Testis (tissue), 5 donors: ENCODE measurements at places on chromosomes 7 and 10. TPM values are rescaled to one million over a fixed set of nuclear protein-coding genes. Genes with fewer than 3 reads are reported as not detected.

Gene ANXA8
- 2.5 TPM for total RNA-seq

- H3K4me1 ChIP-seq: peaks cover 40% of the 10 kb centered on the region
- no peak overlapping the region for H3K27ac ChIP-seq
- peak; percentile 54 for DNase-seq
- H3K27me3 ChIP-seq: no peaks in the 10 kb centered on the region
- H3K4me3 ChIP-seq: no peak overlapping the region
Observed at GRCh38 chr7:35691827-35692307, 3.1 kb downstream of the HERPUD2 start.

GRCh38 chr10:119243488-119243887 is 36.1 kb downstream of the GRK5 start:
- H3K36me3 ChIP-seq: no peaks in the 10 kb centered on the region
- no peaks in the 10 kb centered on the region for H3K27me3 ChIP-seq
- H3K4me1 ChIP-seq: no peaks in the 10 kb centered on the region
- H3K4me3 ChIP-seq: no peak overlapping the region
- no peak for DNase-seq

GRCh38 chr7:21869785-21870402 is 75.8 kb downstream of the CDCA7L start:
- no peak overlapping the region for H3K27ac ChIP-seq
- no peaks in the 10 kb centered on the region for H3K36me3 ChIP-seq
- H3K4me1 ChIP-seq: no peaks in the 10 kb centered on the region
- H3K27me3 ChIP-seq: no peaks in the 10 kb centered on the region
- DNase-seq: no peak

DNA sequence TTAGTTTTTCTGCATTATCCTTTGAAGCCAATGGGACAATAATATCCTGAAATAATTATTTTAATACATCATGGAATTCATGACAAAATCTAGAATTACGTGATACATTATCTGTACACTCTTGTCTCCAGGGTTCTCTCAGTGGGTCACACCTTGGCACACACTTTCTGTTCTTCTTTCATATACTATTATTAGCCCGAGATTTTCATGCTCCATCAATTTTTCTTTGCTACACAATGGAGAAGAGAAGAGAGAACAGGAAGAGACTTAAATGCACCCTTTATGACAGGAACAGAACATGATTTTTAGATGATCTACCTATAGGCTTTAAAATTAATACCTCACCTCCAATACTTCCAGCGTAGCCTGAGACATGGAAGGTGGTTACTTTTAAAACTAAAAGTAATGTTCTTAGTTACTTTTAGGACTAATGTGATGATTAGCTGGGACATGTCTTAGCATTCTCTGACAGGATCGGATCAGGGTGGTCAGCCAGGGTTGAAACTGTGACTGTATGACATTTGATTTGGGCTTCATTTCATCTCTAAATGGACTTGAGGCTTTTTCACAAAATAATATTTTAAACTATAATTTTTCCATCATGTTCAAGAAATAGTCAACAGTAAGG is 148.2 kb upstream of the WNT16 start:
- H3K4me1 ChIP-seq: no peaks in the 10 kb centered on the region
- no peak for DNase-seq
- H3K36me3 ChIP-seq: no peaks in the 10 kb centered on the region
- H3K27me3 ChIP-seq: no peaks in the 10 kb centered on the region

- no peak overlapping the region for H3K4me3 ChIP-seq
- no peak for DNase-seq
- H3K36me3 ChIP-seq: no peaks in the 10 kb centered on the region
Observed at GRCh38 chr10:52636874-52637273, 135.7 kb downstream of the MBL2 start.

Gene TMEM225B
- 62.1 TPM for total RNA-seq

- no peaks in the 10 kb centered on the region for H3K36me3 ChIP-seq
- no peak for DNase-seq
- no peak overlapping the region for H3K4me3 ChIP-seq
- no peaks in the 10 kb centered on the region for H3K27me3 ChIP-seq
- no peaks in the 10 kb centered on the region for H3K4me1 ChIP-seq
- no peak overlapping the region for H3K27ac ChIP-seq
Observed at GRCh38 chr7:122103064-122103463, 41.0 kb downstream of the AASS start.

DNA sequence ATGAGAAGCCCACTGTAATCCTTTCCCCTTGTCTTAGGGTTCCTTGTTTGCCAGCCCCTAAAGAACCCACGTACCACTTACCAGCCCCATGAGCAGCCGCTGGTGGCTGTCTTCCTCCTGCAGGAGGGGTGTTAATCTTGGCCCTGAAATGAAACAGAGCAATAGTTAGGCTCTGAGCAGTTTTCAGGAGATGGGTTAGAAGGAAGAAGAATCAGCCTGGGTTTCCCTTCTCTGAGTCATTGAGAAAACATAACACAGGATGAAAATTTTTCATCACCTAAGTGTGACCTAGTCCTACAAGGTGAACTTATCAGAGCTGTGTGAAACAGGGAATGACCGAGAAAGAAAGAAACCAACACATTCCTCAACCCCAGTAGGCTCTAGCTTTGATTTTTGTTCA is 90.0 kb downstream of the GSAP start:
- H3K4me1 ChIP-seq: peaks cover 20% of the 10 kb centered on the region
- no peak for DNase-seq

Gene MINDY3
- total RNA-seq: 39.8 TPM

Gene NOLC1
- 63.8 TPM for total RNA-seq

DNA sequence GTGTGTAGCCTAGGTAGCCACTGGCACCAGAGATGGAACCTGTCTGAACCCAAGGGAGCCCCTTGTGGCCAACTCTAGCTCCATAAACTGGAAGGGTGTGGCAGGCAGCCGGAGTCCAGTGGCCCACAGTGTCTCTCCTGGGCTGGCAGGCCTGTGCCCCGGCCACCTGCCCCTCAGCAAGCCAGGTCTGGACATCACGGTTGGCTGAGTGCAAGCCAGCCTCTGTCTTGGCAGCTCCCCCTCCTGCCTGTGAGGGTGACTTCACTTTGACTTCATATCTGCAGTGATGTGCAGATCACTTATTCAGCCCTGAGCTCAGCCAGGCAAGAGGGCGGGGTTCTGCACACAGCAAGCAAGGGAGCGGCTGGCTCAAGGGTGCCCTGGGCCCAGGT is 1.3 kb upstream of the RET start:
- H3K36me3 ChIP-seq: no peaks in the 10 kb centered on the region
- no peak overlapping the region for H3K4me3 ChIP-seq
- H3K27me3 ChIP-seq: no peaks in the 10 kb centered on the region
- no peak for DNase-seq
- no peaks in the 10 kb centered on the region for H3K4me1 ChIP-seq

DNA sequence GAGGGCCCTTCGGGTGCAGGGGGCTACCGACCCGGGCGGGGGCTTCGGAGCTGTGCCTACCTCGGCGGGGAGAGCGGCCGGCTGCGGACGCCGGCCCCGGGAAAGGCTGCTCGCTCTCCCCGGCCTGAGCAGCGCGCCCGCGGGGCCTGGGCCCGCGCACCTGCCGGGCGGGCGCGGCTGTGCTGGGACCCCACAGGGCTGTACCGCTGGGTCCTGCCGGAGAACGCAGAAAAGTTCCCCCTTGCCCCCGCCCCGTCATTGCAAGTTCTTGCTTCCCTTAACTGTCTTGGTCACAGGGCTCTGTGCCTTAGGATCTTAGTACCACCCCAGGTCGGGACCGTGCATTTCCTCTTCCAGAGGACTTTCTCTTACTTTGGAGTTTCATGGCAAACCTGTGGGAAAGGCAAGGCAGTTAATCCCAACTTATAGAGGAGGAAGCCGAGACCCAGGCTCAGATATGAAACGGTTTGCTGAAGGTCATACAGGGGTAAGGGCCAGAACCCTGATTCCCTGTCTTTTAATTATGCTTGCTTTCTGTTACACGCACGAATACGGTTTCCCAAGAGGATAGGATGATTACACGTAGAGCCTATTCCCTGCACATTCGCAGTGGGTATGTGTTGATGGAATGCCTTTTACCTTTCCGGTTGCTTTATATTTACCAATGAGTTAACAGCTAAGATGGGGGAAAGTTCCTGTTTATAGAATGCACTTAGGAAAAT is 652 bp downstream of the PCGF5 start:
- H3K4me3 ChIP-seq: peak overlapping the region; percentile 94
- no peaks in the 10 kb centered on the region for H3K36me3 ChIP-seq
- no peaks in the 10 kb centered on the region for H3K27me3 ChIP-seq
- H3K4me1 ChIP-seq: no peaks in the 10 kb centered on the region

- no peak overlapping the region for H3K27ac ChIP-seq
- no peaks in the 10 kb centered on the region for H3K4me1 ChIP-seq
- no peak for DNase-seq
- no peak overlapping the region for H3K4me3 ChIP-seq
- H3K27me3 ChIP-seq: no peaks in the 10 kb centered on the region
Observed at GRCh38 chr7:25907731-25908130, 244.3 kb upstream of the NFE2L3 start.

GRCh38 chr10:117718986-117719920 is 176.7 kb downstream of the EMX2 start:
- no peak for DNase-seq
- no peak overlapping the region for H3K27ac ChIP-seq
- no peaks in the 10 kb centered on the region for H3K36me3 ChIP-seq
- H3K4me3 ChIP-seq: no peak overlapping the region

- no peaks in the 10 kb centered on the region for H3K4me1 ChIP-seq
- H3K36me3 ChIP-seq: no peaks in the 10 kb centered on the region
- H3K27me3 ChIP-seq: no peaks in the 10 kb centered on the region
- no peak overlapping the region for H3K27ac ChIP-seq
- DNase-seq: no peak
- H3K4me3 ChIP-seq: no peak overlapping the region
Observed at GRCh38 chr7:36966039-36966438, 241.7 kb upstream of the AOAH start.

GRCh38 chr7:105978035-105978434 is 15.0 kb downstream of the CDHR3 start:
- H3K4me1 ChIP-seq: peaks cover 28% of the 10 kb centered on the region
- H3K4me3 ChIP-seq: no peak overlapping the region
- H3K27ac ChIP-seq: peak overlapping the region; percentile 23
- peak; percentile 63 for DNase-seq
- no peaks in the 10 kb centered on the region for H3K27me3 ChIP-seq

GRCh38 chr10:46074196-46074946 is 28.3 kb upstream of the MSMB start:
- no peaks in the 10 kb centered on the region for H3K36me3 ChIP-seq
- no peak overlapping the region for H3K27ac ChIP-seq
- H3K27me3 ChIP-seq: no peaks in the 10 kb centered on the region
- H3K4me3 ChIP-seq: no peak overlapping the region
- no peak for DNase-seq

GRCh38 chr7:141144921-141145629 is 71.2 kb downstream of the TMEM178B start:
- H3K27me3 ChIP-seq: no peaks in the 10 kb centered on the region
- no peak for DNase-seq
- no peaks in the 10 kb centered on the region for H3K36me3 ChIP-seq
- no peak overlapping the region for H3K27ac ChIP-seq

Gene PCLO
- total RNA-seq: 20.4 TPM

- no peaks in the 10 kb centered on the region for H3K27me3 ChIP-seq
- H3K27ac ChIP-seq: no peak overlapping the region
- no peak overlapping the region for H3K4me3 ChIP-seq
- H3K36me3 ChIP-seq: no peaks in the 10 kb centered on the region
Observed at GRCh38 chr7:90484706-90485105, 15.3 kb downstream of the PTTG1IP2 start.

GRCh38 chr7:10474048-10474447 is 499.6 kb upstream of the PHF14 start:
- no peak for DNase-seq
- no peak overlapping the region for H3K4me3 ChIP-seq
- no peak overlapping the region for H3K27ac ChIP-seq
- peaks cover 6% of the 10 kb centered on the region for H3K4me1 ChIP-seq
- no peaks in the 10 kb centered on the region for H3K36me3 ChIP-seq

DNA sequence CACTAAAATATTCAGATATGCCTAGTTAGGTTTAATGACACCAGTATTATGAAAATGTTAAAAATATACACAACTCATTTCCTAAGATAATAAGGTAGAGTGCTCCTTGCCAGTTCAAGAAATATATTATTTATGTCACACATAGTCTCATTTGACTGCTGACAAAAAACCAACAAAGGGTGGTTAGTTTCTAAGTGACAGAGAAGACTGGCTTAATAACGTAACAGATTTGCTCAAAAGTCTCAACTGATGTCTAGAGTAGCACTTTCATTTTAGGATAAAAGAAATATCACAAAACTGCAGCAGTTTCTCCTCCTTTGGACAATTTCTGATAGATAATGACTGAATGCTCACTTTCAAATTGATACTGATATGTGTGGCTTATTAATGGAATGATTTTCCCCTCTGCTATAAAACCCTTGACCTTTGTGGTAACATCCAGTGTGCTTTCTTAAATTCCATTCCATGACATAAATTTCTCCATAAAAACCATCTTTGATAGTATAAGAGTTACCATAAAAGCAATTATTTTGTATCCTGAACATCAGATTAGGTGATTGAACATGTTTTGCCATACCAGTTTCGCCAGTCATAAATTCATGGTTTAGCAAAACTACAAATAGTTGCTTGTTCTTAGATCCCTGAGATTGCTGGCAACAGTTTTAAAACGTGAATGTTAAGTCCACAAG is 94.2 kb downstream of the NRBF2 start:
- no peaks in the 10 kb centered on the region for H3K4me1 ChIP-seq
- H3K27me3 ChIP-seq: no peaks in the 10 kb centered on the region
- no peak overlapping the region for H3K4me3 ChIP-seq
- DNase-seq: no peak

DNA sequence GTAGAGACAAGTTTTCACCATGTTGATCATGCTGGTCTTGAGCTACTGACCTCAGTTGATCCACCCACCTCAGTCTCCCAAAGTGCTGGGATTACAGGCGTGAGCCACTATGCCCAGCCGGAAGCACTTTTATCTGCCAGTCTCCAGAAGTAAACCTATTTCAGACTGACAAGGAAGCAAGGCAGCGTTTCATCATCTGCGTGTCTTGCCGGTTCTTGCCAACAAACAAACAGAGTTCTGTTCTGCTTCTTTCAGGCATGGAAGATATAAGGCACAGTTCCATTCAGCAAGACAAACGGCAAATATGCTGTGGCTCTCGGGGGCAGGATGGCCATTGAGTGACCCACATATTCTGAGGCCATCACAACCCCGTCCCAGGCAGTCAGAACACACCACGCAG is 15.5 kb upstream of the LARP4B start:
- no peak for DNase-seq
- H3K4me3 ChIP-seq: no peak overlapping the region
- H3K4me1 ChIP-seq: no peaks in the 10 kb centered on the region
- H3K27me3 ChIP-seq: no peaks in the 10 kb centered on the region
- H3K27ac ChIP-seq: no peak overlapping the region
- no peaks in the 10 kb centered on the region for H3K36me3 ChIP-seq

Gene CALML3
- 0.63 TPM for total RNA-seq

DNA sequence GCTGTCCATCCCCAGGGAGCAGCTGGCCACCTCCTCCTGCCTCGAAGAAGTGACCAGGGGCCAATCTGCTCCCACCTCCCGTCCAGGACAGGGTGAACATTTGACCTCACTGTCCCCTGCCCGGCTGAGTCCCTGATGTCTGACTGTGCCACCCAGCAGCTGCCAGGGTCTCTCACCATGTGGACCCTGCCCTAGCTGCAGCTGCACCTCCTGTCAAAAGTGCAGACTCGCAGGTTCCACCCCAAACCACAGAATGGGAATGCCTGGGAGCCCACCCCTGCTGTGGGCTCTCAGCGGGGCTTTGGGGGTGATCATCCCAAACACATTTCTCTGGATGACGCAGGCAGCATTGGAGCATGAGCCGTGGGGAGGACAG is 86.1 kb downstream of the RGS10 start:
- DNase-seq: no peak
- no peaks in the 10 kb centered on the region for H3K4me1 ChIP-seq
- H3K27ac ChIP-seq: no peak overlapping the region
- no peak overlapping the region for H3K4me3 ChIP-seq
